ENCODE measurements at places on chromosomes 3 and 15.

GRCh38 chr3:88812576-88812975 lies 294.8 kb upstream of the EPHA3 start:
- DNase-seq, result no peak

DNA sequence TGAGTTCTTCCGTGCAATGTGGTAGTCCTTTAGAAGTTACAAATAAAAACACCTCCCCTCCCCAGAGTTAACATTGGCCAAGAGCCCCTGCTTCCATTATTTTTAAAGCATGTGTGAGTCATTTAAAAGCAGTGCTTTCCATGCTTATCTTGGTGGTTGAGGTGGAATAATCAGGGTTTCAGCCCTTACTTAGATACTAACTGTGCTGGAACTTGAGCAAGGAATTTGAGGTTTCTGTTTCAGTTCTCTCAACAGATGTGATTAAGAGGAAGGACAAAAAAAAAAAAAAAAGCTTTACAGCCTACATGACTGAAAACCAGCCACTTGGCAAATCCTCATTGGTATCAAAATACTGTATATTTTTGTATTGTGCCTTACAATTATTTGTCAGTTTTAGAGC lies 64.5 kb downstream of the CGNL1 start:
- no peak for DNase-seq

- no peak for DNase-seq
These were observed 172.1 kb upstream of the IL12A start for GRCh38 chr3:159816512-159816911.

- DNase-seq, result no peak
These were observed 489 bp downstream of the HDGFL3 start for GRCh38 chr15:83207009-83207659.

- no peak for DNase-seq
These were observed 15.3 kb downstream of the H1-8 start for GRCh38 chr3:129558081-129558771.

GRCh38 chr3:172953571-172953970 lies 187.5 kb downstream of the SPATA16 start:
- no peak for DNase-seq

DNA sequence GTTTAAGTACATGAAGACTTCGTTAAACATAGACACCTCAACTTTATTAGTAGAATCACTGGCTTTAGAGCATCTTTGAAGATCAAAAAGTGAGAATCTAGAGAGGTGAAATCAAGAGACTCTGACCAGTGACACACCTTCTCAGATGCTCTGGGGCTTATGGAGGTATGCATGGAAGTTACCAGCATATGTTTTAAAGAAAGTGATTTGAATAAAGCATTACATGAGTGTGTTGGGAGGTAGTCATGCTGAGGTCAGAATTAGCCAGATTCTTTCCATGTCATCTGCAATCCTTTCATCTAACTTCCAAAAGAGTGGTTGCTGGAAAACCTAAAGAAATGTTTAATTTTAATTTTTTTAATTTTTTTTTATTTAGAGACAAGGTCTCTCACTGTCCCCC lies 658.0 kb upstream of the GOLIM4 start:
- no peak for DNase-seq

GRCh38 chr3:154367221-154367620 lies 42.9 kb upstream of the DHX36 start:
- no peak for DNase-seq

DNA sequence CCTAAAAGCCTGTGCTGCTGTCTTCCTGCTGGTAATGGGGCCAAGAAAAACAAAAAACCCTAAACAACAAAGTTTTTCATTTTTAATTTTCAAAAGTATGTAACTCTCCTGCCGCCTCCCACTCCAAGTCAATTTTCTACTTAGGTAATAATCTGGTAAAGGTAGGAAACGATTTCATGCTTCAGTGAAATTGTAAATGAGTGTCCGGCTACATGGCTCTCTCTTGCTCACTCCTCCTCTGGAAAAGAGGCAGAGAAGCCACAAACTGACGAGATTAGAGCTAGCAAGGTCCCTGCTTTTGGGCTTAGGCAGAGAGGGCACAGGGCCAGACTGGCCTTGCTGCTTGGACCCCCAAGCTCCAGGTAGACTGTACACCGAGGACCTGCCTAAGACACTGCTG lies 23.5 kb downstream of the KLHL25 start:
- no peak for DNase-seq

- no peak for DNase-seq
These were observed 258.6 kb downstream of the RORA start for GRCh38 chr15:60970246-60971170.
